Stimulated activated effector memory CD8-positive, alpha-beta T cell treated with anti-CD3 and anti-CD28 coated beads, Interleukin-12 subunit alpha, Interleukin-12 subunit beta, amount 100 ng/mL, for 72 hours (primary cell): ENCODE measurements at places on chromosomes 12 and 14.

- no peak for DNase-seq
Measured at GRCh38 chr12:79360936-79361335, 329.8 kb downstream of the PAWR start.

GRCh38 chr12:29889737-29890136, 106.0 kb upstream of the TMTC1 start:
- DNase-seq: no peak

DNA sequence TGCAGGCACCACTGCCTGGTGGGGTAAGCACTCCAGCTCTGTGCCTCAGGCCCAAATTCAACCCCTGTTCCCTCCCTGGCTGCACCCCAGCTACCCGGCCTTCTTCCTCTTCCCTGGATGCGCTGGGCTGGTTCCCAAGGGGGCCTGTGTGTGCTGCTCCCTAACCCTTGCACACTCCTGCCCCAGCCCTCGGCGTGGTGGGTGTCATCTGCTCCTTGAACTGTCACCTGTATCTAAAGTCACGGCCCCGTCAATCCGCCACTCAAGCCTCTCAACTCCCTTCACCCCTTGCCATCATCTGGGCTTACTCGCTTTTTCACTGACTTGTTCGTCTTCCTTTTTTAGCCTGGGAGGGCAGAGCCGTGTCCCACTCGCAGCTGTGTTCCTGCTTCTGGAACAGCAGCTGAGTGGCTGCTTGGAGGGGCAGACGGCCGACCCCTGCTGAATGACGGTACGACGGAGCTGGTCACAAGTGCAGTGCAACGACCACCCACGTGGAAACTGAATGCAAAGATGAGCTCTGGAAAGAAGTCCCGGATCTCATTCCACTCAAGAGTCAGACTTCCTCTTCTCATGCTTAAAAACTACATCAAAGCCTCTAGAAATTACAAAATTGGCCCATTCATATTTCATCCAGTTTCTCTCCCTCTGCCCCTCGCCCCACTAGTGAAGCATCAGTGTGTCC, 138.9 kb downstream of the PIWIL1 start:
- no peak for DNase-seq

- DNase-seq: peak; percentile 63
Measured at GRCh38 chr14:69635981-69636639, 24.7 kb downstream of the SUSD6 start.

DNA sequence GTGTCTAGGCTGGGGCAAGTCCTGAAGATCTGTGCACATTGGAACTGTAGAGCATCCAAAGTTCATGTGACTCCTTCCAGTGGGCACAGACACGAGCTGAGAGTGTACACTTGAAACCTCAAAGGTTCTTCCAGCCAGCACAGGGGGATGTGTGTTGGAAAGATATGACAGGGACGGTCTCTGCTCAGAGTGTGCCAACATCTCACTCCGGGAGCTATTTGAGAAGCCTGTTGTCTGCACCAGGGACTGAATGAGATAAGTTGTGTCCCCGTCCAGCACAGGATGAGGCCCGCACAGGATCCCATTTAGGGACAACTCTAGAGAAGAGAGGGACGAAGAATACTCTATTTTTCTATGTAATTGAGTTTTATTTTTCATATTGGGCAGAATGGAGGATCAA, 136.3 kb downstream of the SNAPC1 start:
- no peak for DNase-seq

DNA sequence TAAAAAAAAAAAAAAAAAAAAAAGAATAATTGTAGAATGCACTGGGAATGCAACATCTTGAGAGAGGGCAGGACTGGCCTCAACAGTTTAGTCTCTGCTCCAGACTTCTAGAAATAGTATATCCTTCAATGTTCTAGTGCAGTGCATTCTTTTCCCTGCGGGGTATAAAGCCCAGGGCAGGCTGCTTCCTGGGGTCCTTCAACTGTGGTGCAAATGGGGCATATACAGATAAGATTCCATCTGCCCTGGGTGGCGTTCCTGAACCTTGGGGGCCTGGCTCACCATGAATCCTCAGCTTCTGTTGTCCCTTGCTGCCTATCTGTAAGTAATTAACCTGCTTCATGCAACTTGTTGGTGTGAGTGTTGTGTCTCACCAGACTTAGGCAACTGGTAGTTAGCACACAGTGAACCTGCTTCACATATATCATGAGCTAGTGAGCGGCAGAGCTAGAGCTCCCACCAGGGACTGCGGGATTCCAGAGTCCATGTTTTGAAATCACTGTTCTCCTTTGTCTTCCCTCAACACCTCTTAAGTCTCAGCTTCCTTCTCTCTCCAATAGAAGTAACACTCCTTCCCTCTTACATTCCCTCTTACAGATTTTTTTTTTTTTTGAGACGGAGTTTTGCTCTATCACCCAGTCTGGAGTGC, 177.6 kb downstream of the SUDS3 start:
- DNase-seq: no peak

- no peak for DNase-seq
Measured at GRCh38 chr12:131045705-131046460, 92.2 kb downstream of the ADGRD1 start.

GRCh38 chr12:6069437-6070093, 54.9 kb downstream of the VWF start:
- no peak for DNase-seq

GRCh38 chr14:67806246-67806645, 10.1 kb downstream of the ZFYVE26 start:
- no peak for DNase-seq

DNA sequence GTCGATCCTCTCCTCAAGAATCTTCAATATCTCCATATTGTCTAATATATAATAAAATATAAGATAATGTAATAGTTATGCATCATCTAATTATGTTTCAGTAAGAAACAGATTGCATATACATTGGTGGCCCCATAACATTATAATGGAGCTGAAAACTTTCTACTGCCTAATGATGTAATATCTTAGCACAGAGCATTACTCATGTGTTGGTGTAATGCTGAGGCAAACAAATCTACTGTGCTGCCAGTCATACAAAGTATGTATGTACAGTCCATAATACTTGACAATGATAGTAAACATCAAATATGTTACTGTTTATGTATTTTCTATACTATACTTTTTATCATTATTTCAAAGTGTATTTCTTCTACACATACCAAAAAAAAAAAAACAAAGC, 128.7 kb downstream of the CPNE8 start:
- DNase-seq: no peak

GRCh38 chr12:64912516-64913255, 88.2 kb downstream of the TBC1D30 start:
- no peak for DNase-seq

GRCh38 chr12:26231470-26231869, 36.1 kb downstream of the SSPN start:
- no peak for DNase-seq

DNA sequence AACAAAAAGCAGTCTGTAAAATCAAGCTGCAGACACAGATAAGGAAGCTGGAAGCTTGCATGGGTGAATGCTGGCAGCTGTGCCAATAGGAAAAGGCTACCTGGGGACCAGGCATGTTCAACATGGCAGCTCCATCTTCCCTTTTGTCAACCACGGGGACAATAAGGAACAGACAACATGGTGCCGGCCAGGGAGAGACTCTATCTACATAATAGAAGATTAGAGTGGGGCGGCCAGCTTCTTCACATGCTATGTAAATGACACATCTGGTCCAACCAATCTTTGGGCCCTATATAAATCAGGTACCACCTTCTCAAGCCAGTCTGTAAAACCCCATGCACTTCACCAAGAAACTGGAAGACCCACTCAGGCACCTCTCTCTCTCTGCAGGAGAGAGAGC, 157.6 kb downstream of the SUDS3 start:
- DNase-seq: no peak

DNA sequence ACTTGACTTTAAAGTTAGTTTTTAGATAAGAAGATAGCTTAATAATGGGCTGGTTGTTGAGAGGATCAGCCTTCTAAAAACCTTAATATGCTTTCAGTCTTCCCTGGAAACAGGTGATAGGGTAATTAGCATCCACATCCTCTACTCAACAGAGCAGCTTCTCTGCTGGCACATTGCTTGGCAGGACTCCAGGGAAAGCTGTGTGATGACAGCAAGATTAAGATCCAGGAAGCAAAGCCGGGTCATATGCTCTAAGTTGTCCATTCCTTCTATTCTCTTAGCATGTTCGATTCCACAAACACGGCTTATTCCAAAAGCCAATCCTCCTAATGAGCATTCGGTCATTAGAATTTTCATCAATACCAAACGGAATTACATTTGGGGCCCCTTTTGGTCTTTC, 87.0 kb downstream of the HMGA2 start:
- DNase-seq: no peak
